ENCODE measurements at places on chromosomes 5 and 9. TPM values are rescaled to one million over a fixed set of nuclear protein-coding genes. Genes with fewer than 3 reads are reported as not detected.

- DNase-seq, result no peak
Observed at GRCh38 chr9:117304549-117304948, 110.3 kb downstream of the ASTN2 start.

- DNase-seq, result no peak
Observed at GRCh38 chr5:78634634-78635033, 13.9 kb downstream of the LHFPL2 start.

DNA sequence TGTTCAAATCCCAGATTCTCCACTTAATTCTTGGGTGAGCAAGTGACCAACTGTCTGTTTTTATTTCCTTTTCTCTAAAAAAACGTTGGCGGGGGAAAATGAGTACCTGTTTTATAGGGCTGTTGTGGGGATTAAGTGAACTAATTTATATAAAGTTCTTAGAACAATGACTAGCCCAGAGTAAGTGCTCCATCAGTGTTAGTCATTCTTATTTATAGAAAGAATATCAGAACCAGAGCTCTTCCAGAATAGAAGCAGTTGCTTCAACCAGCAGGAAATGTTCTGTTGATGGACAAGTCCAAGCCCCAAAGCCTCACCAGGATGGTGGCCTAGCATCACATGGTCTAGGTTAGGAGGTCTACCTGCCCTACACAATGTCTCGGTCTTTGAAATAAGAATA, 379.2 kb downstream of the ACTL7B start:
- no peak for DNase-seq

GRCh38 chr5:159507055-159507454, 176.8 kb upstream of the IL12B start:
- DNase-seq, result no peak

DNA sequence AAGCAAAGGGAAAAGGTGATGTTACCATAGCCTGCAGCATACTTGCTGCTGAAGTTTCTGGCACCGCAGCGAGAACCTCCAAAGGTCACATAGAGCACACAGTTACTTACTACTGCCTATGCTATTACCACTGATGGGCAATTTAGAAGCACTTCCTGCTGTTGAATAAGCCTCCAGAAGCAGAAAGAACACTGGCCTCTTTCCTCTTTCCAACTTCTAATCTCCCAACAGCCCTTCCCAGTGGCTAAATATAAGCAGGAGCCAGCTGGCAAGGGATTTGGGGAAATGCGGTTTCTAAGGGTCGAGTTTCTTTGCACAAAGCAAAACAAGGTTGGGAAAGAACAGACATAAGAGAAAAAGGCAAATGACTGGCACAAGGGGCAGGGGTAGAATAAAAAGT, 669.2 kb upstream of the ACO1 start:
- DNase-seq, result peak; percentile 7

- no peak for DNase-seq
Observed at GRCh38 chr9:90098408-90098807, 493.6 kb downstream of the GADD45G start.

GRCh38 chr9:136977649-136978072, 357 bp downstream of the PTGDS start:
- DNase-seq, result no peak

DNA sequence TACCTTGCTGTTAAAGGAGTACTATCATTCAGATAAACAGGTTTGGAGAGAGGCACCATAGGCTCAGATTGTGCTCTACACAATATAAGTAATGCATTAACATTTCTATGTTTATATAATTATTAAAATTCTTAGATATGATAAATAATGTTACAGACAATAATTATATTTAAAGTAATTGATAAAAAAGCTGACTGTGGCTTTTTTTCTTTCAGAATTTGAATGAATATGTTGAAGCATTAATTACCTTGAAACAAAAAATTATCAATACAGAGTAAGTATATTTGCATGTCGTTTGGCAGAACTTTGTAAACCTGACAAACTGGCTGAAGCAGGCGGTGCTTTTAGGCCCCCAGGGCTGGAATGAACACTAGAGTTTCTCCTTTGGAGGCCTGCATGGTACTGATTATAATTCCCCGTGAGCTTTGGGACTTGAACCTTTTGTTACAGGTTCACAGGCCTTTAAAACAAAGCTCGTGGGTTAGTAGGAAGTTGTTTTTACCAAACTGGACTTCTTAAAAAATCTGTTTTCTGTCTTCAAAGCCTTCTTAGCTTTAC, 13.8 kb downstream of the ICE1 start:
- DNase-seq, result no peak

- DNase-seq, result peak; percentile 72
Observed at GRCh38 chr9:95773053-95773418, 102.5 kb upstream of the ERCC6L2 start.

DNA sequence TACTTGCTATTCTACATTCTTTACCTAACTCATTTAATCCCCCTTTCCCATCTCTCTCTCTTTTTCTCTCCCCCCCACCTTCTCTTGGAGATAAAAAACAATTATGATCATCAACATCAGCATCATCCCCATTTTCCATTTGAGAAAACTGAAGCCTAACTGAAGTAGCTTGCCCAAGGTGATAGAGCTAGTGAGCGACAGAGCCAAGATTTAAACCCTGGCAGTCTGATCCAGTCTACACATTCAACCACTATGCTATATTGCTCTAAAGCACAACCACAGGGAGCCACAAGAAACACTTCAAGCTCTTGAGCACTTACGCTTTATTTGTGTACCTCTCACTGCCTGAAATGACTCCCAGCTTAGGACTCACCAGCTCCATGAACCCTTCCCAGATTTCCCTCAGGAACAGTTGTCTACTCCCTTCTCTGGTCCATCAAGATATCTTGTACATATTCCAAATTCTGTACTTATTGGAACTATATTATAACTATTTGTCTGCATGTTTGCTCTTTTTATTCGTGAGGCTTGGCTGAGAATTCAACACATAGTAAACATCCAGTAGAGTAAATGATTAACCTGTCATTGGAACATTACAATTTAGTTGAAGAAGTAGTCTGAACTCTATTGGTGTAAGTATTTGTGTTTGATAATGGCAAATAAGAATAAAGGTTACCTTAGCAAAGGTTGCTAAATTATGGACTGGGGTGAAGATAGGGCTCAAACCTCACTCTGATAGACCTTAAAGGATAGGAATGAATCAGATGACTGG, 164.8 kb downstream of the EFNA5 start:
- no peak for DNase-seq

- DNase-seq, result peak; percentile 35
Observed at GRCh38 chr5:127685662-127686061, 17.5 kb upstream of the CCDC192 start.

DNA sequence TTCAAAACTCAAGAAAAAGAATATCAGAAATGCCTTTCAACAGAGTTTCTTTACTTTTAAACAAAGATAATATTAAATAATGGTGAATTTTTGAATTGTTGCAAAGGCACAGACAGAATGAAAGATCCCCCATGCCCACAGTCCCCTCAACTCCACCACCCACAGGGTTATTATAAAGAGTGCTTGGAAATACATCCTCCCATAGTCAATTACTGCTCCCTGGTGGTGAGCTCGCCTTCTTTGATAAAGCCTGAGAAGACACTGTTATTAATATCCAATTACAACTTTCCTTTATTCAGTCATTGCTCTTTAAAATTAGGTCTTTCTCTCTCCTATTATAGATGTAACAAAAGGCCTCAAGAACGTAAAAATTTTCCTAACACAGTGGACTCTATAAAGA, 490.2 kb upstream of the RORB start:
- peak; percentile 42 for DNase-seq

The QRFP gene
- not detected for total RNA-seq

The COL23A1 gene
- total RNA-seq, result not detected

The SLC36A2 gene
- not detected for total RNA-seq

The IFNB1 gene
- not detected for total RNA-seq

The TRMT10B gene
- 2.2 TPM for total RNA-seq

The ITK gene
- total RNA-seq, result 1.3 TPM

The PLPPR1 gene
- total RNA-seq, result not detected

The SLC2A6 gene
- total RNA-seq, result 35.4 TPM

Data from fibroblast of villous mesenchyme (primary cell).